CD4-positive, alpha-beta T cell treated with Interleukin-6 at 100 ng/mL for 8 hours (primary cell): ENCODE measurements at places on chromosomes 3 and 15.

DNA sequence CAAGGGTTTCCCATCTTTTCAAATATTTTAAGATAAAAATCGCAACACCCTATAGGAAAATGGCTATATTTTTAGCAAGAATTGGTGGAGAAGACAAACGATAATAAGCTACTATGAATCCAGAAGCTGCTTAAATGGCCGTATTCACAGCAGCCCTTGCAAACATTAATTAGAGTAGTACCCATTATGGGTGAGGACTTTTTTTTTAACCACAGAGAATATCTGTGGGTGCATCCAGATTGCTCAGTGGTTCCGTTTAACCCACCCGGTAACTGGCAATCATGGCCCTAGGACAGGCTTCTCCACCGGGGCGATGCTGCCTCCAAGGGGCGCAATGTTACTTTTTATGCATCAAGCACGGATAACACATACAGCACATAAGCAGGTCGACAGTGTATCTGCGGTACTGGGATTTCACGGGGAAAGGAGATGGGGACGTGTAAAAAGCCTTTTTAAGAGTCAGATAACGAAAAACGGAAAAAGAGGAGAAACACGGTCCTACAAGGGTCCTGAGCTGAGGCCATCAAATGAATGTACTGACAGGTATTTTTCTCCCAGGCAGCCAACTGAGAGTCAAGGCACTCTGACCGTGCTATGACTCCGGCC is 968 bp upstream of the TMEM266 start:
- DNase-seq = no peak

DNA sequence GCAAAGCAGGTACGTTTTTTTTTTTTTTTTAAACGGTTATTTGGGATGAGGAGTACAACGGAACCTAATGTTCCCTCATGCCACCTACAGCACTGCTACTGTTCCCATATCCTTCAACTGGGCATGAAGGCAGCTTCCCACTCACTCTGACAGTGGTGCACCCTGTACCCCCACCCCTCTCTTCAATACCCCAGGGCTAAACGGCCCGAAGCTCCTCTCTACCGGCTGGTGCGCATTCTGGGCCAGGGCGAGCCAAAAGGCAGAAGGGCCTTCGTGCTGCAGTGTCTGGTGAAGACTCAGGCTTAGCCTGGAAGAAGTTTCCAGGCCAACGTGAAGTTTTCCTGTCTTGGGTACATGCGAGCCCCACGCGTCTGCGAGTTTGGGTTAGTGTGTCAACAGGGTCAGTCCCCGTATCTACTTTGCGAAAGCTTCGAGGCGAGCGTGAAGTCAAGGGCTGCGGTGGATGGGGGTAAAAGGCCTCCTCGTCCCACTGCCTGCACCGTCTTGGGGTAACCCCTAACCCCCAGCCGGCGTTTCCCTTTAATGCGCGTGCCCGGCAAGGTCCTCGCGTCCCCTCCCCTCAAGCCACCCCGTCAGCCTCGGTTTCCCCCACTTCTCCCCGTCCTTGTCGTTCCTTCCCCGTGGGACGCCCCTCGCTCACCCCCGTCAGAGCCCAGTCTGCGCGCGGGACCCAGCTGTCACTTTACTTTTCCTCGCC is 765 bp upstream of the UBE2E2 start:
- DNase-seq = peak; percentile 15

DNA sequence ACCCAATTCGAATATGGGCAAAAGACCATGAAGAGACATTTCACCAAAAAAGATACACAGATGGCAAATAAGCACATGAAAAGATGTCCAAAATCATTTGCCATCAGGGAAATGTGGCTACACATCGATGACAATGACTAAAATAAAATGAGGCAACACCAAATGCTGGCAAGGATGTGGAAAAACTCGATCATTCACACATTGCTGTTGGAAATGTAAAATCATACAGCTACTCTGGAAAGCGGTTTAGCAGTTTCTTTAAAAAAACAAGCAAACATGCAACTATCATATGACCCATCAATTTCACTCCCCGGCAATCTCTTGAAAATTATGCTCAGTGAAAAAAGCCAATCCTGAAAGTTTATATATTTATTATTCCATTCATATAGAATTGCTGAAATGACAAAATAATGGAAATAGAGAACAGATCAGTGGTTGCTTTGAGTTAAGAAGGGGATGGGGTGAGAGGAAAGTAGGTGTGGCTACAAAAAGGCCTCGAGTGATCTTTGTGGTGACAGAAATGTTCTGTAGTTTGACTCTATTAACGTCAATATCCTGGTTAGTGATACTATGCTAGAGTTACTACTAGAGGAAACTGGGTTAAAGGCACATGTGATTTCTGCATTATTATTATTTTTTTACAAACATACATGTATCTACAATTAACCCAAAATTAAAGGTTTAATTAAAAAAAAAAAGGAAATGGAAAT is 45.0 kb downstream of the DLG1 start:
- peak; percentile 2 for DNase-seq

DNA sequence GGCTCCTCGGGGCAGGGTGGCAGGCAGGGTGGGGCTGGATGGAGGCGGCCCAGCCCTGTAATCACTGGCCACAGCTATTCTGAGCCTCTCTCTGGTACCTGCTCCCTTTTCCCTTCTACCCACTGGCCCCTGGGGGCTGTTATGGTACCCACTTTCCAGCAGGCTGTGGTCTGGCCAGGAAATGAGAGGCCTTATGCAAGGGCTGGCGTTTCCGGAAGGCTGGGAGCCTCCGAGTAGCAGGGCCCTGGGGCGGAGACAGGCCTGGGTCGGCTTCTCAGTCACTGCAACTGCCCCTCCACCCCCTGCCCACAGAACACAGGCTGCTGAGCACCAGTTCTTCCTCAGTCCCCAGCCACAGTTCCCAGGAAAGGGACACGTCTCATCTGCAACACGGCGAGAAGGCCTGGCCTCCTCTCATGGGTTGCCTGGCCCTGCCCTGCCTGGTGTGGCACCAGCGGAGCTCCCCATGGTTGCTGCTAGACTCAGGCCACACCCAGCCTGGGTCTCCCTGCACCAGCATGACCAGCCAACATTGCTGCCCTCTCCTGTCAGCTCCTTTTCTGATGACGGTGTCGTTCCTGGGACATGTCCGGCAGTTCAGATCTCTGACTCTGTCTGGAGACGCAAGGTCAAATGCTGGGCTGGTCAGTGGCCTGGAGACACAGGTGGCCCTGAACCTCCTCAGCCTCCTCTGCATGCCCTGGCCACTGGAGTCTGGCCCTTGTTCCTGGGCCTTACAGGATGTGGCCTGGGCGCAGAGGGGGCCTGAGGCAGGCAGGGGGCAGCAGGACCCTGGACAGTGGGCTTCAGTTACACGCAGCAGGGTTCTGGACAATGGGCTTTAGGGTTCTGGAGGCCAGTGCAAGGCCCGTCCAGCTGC is 6.5 kb downstream of the CHST13 start:
- no peak for DNase-seq
